ENCODE measurements at places on chromosomes 6 and 20.

DNA sequence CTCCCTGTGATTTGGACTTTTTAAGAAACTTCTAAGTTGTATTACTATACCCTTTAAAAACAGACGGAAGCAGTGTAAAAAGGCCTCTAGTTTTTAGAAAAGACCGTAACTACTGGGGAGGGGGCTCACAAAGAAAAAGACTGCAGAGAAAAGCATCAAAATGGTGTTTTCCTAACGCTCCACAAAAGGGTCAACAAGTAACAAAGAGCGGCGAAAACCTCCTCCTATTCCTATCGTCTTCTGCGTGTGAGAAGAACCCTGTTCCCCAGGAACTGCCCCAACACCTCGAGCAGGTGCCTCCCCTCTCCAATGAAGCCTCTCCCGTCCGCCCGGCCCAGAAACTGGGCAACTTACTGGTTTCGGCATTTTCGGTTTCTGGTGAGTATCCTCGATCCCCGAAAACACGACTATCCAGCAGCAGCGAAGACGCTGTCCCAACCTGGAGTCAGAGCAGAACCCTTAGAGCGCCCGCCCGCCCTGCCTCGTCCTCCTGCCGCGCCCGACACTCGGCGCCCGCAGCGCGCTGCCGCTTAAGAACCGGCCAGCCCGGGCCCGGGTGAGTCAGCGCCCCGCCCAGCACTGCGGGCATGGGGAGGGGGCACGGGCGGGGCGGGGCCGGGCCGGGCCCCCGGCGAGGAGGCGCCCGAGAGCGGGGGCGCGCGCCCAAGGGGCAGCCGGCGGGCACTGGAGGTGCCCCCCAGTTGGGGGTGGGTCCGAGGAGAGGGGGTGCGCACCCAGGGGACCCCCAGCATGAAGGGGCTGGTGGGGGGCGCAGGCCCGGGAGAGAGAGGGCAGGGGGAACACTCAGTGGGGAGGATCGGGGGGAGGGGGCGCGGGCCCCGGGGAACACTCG lies 1.2 kb downstream of the EZR start:
- peak; percentile 14 for DNase-seq

DNA sequence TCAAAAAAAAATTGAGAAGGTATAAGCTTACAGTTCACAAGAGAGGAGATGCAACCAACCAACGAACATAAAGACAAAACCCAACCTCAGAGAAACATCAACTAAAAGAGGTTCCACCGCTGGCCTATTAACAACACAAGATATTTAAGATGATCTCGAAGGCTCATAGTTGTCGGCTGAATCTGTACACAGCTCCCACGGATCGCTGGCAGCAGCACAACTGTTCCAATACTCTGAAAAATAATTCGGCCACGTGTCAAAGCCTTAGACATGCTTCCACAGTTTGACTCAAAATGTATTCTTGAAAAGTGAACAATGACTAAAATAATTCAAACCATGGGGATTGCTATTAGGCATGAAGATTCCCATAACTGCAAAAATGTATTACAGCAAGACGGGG lies 13.7 kb downstream of the EXOC2 start:
- no peak for DNase-seq

DNA sequence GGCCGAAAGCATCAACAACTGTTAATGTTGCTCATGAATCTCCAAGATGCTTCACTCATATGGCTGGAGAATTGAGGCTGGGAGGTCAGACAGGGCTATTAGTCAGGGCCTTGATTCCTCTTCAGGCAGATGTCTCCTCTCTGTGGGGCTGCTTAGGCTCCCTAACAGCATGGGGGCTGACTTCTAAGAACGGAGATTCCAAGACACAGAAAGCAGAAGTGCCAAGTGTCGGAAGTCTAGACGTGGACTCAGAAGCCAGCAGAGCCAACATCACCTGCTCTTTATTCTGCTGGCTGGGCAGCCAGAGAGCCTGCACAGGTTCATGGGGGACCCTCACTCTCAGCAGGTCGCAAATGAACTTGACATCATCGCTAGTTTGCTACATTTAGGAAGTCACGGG lies 279.8 kb downstream of the CDH26 start:
- peak; percentile 17 for DNase-seq

DNA sequence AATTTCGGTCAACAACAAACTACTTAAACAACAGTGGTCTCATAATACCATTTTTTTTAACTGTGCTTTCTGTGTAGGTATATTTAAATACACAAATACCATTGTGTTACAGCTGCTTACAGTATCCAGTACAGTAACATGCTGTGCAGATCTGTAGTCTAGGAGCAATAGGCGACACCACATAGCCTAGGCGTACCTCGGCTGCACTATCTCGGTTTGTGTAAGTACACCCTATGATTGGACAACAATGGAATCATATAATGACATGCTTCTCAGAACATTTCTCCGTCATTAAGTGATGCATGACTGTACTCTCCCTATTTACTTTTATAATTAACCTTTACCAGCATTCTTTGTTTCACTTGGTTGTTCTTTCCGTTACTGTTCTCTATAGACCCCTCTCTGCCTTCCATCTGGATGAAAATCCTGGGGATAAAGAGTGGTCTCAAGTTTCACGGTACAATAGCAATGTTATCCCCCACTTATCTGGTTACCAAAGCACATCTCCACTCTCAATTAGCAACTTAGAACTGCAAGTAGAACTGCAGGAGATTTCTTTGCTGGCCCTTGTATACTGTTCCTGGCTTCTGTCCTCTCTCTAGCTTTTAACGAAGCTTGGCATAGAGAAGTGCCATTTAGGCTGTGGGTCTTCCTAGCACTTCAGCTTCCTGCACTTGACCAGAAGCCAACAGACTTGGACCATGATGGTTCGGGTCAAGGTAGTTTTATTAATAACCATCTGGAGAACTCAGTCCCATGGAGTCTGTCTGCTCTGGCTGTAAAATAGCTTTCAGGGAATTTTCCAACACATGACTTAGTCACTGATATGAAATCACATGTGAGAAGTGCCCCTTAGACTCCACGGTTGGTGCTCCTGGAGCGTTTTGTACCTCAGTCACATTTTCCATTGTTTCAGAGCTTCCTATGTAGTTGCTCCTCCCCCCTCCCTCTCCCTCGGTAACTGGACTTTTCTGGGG lies 80.4 kb upstream of the POPDC3 start:
- DNase-seq = no peak

GRCh38 chr6:147486683-147487082 lies 21.8 kb upstream of the SAMD5 start:
- no peak for DNase-seq

DNA sequence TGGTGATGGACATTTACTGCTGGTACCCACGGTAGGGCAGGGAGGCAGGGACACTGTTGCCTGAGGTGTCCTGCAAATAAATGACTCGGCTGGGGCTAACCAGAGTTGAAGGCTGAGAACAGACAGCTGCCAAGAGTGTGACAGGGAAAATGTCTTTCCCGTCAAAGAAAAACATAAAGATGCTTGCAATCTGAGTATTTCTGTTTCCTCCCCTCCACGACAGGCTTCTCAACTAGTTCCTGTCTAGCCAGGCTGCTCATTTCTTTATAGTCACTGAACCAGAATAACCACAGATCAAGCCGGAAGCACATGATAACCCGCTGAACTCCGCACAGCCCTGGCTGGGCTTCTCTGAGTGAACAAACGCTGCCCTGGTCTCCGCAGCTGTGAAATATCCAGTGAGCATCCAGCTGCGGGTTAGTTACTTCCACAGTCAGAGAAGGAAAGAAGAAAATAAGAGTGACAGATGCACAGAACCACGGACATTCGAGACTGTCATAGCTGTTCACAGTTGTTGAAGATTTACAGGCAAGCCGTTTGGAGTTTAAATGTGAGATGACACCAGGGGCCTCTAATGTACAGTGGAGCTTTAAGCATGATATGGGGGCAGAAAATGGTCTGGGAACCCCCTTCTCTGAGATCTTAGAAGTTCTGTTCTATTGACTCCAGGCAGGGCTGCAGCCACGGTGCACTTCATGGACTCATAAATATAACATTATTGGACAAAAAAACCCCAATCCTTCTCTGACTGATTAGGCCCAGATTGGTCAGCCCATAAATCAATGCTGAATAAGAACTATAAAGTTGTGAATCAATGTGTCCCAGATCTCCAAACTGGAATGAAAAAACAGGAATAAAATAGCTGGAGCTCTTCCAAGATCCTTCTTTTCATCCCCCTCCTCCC lies 299.9 kb upstream of the SUPT3H start:
- peak; percentile 70 for DNase-seq
